ENCODE measurements at places on chromosomes 5 and 9.
A peak's percentile ranks its signal among the peaks of the same experiment; 100 is the strongest.

- no peak for DNase-seq
Observed at GRCh38 chr9:95927271-95928004, 51.9 kb downstream of the ERCC6L2 start.

DNA sequence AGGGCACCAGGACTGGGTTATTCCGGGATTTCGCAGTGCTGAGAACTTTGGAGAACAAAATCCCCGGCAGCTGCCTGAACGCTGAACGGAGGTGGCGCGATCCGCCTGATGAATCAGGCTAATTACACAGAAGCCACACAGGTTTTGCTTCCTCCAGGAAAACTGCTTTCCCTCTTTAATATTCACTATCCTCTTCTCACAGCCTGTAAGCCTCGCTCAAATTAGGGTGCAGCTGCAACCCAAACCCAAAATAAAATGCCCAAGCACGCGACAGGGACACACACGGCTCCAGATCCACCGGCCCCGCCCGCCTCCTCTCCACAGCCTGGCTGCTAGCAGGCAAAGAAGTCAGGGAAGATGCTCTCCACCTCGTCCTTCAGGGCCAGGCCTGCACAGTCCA lies 6.0 kb downstream of the SOHLH1 start:
- DNase-seq = no peak

GRCh38 chr9:132372177-132373095 lies 17.6 kb upstream of the SETX start:
- no peak for DNase-seq

DNA sequence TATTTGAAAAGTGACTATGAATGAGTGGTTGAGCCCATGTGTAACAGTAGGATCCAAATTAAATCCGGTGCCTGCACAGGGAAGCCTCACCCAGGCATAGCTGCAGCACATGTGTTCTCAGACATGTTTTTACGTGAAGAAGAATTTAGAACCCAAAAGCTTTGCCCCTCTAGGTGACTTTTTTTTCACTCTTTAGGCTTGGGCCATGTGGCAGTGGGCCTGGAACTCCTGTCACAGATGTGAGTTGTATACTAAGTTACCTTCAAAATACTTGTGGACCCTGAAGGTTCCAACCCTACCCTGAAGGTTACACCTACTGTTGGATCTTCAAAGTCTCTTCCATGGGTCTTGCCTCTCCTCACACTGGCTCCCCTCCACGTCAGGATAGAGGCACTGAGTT lies 146.6 kb downstream of the GAS1 start:
- DNase-seq = no peak

- no peak for DNase-seq
Observed at GRCh38 chr9:13688990-13689600, 409.6 kb upstream of the MPDZ start.

DNA sequence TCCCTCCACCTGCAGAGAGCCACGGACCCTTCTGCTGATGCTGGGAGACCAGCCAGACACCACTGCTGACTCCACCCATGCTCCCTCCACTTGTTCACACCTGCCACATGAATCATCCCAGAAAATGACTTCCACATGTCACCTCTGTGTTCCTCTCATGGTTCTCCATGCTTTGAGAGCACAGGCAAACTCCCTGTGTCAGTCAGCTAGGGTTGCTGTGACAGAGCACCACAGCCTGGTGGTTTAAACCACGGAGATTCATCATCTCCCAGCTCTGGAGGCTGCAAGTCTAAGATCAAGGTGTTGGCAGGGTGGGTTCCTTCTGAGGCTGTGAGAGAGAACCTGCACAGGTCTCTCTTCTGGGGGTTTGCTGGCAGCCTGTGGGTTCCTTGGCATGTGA lies 381.4 kb downstream of the GADD45G start:
- peak; percentile 61 for DNase-seq

GRCh38 chr5:68367717-68368116 lies 152.2 kb downstream of the PIK3R1 start:
- DNase-seq = no peak

All from activated CD4-positive, alpha-beta T cell treated with anti-CD3 and anti-CD28 coated beads for 48 hours (primary cell).